ENCODE measurements at places on chromosomes 3 and 15.

- no peak for DNase-seq
Measured at GRCh38 chr3:13158871-13159270, 85.6 kb upstream of the IQSEC1 start.

DNA sequence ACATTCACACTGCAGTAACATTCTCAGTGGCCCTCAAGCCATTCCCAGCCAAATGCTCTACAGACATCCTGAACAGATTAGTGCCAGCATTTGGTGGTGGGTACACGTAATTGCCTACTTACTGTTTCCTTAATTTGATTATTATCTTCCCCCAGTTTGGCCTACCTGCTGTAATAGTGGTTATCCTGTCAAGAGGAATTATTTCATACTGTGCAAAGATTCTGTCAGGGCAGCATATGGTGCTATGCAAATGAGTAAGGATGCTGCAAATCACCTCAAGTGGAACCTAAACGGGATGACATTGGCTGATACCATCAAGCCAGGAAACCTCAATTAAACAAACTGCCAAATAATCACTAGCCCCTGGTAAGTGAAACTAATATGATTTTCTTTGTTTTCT, 88.7 kb downstream of the SEMA6D start:
- no peak for DNase-seq

DNA sequence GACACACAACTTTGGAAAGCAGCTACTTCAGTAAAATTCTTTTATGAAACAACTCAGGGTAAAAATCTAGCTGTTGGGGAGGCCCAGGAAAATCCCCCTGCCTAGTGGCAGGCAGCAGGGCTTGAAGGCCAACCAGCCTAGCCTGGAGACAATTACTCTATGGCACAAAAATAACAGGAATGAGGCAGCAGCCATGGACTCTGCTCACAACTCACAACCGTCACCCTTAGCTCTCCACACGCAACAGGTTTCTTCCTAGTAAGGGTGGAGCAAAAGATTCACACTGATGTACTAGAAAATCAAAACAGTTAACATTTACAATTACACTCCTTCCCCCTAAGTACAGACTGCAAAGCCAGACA, 530 bp upstream of the FBXL22 start:
- no peak for DNase-seq

GRCh38 chr15:71400294-71400693, 285.0 kb downstream of the THSD4 start:
- DNase-seq = no peak

- DNase-seq = no peak
Measured at GRCh38 chr3:155080692-155081091, 573 bp downstream of the MME start.

- DNase-seq = peak; percentile 53
Measured at GRCh38 chr3:47324278-47324865, 41.6 kb downstream of the KLHL18 start.

DNA sequence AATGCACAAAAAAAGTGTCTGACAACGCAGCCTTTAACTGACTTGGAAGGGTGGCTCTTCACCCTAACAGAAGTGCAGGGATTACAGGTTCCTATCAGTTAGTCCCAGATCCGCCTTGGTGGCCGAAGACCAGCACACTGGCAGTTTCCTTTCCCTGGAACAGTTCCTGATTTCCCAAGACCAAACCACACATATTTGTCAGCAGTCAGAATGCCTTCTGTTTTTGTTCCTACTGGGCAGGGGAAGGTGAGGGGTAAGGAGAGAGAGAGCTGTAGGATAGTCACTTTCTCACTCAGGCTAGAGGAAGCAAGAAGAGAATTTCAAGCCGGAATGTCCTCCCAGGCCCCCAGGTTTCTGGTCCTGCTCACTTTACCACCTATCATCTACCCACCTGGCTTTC, 9.2 kb downstream of the CXCR6 start:
- no peak for DNase-seq

Measured in stimulated activated CD4-positive, alpha-beta T cell treated with anti-CD3 and anti-CD28 coated beads, Interleukin-15, amount 100 ng/mL, for 24 hours (primary cell).